ENCODE measurements at places on chromosomes 5 and 9.
A peak's percentile ranks its signal among the peaks of the same experiment; 100 is the strongest.

- no peak for DNase-seq
These were observed 142.1 kb downstream of the LIFR start for GRCh38 chr5:38414348-38414747.

GRCh38 chr9:134597957-134598883 lies 43.4 kb upstream of the COL5A1 start:
- DNase-seq: no peak

DNA sequence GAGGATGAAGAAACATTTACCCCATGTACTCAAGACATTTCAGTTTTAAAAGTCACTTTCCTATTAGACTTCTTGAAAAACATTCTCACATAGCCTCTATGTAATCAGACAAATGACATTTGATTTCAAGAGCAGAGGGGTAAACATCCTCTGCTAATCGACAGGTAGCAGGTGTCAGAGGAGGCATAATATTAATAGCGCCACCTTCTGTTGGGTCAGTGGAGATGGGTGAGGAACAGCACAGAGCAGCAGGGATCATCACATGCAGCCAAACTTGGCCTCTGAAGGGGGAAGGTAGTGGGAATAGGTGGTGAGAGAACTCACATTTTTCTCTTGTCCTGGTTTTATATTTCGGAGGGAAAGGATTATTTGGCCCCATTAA lies 3.3 kb upstream of the LSM11 start:
- peak; percentile 23 for DNase-seq

GRCh38 chr5:113102121-113102531 lies 125.5 kb downstream of the DCP2 start:
- DNase-seq: no peak

DNA sequence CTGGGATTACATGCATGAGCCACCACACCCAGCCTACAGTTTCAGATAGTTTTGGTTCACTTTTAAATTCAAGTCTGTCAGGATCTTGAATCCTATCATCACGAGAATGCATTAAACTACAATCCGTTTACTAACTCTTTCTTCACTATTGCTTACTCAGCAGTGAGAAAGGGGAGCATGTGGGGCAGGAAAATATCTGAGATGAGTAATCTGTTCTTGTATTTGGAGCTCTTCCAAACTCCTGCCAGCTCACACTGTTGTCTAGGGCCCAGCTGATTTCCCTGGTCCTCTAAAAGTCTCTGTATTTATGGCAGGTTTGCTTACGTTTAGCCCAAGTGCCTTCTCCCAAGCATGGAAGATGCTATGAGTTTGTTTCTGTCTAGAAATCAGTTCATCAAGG lies 152.2 kb downstream of the FGF18 start:
- no peak for DNase-seq

- DNase-seq: no peak
These were observed 14.1 kb upstream of the MOCS2 start for GRCh38 chr5:53123702-53124101.

- DNase-seq: no peak
These were observed 7.5 kb downstream of the TDRD7 start for GRCh38 chr9:97419309-97419867.

DNA sequence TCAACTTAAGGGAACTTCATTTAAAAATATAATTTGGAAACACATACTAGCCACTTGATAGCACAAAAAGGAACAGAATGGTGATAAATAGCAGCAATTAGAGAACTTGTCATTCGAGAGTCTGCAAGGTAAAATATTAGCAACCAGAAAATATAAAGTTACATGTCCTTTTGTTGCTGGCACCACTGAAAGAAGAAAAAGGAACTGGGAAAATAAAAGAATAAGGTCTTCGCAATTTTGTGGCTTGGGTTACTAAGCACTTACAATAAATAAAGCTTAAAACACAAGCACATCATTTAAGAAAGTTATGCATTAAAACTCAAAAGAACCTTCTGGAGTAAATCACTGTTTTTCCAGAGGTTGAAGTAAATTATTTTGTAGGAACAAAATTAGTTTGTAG lies 149.9 kb upstream of the FBN2 start:
- no peak for DNase-seq

DNA sequence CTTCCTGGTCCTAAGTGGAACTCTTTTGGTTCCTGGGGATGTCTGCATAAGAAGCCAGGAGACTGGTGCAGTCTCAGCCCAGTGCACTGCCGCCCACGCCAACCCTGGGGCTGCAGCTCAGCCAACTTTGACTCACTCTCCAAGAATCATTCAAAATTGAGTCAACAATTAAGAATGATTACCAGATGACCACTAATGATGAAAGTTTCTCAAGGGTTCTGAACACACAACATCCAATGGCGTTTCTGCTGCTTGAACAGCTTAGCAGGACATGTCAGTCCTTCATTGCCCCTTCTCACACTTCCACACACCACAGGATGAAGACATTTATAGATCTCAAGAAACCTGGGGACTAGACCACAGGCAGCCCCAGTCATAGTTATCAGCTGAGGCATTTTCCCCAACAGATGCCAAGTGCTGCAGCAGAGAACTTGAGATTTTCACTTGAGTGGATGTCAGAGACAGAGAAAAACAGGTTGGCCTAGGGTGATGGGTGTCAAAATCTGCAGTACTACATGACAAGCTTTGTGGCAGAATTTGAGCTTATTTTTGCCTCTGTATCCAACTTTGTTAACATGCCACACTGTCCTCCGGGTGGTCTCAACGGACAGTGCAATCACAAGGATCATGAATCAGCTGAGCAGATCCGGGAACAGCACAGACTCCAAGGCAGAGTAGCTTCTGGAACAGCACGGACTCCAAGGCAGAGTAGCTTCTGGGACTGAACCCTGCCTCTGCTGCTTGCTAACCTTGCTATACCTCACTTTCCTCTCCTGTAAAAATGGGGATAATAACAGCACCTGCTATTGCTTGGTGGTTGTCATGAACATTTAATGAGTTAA lies 356.1 kb downstream of the SPOCK1 start:
- no peak for DNase-seq
